Ovary (tissue), 10 donors: ENCODE measurements at places on chromosomes 1 and 21. TPM values are rescaled to one million over a fixed set of nuclear protein-coding genes. Genes with fewer than 3 reads are reported as not detected.

Gene MPL
- 0.48 TPM for total RNA-seq

- no peaks in the 10 kb centered on the region for H3K27me3 ChIP-seq
- H3K36me3 ChIP-seq, result no peaks in the 10 kb centered on the region
- no peak for DNase-seq
- H3K4me3 ChIP-seq, result no peak overlapping the region
- H3K27ac ChIP-seq, result no peak overlapping the region
Observed at GRCh38 chr1:98420376-98421084, 241.0 kb upstream of the SNX7 start.

GRCh38 chr1:208233546-208233945 lies 10.6 kb downstream of the PLXNA2 start:
- no peaks in the 10 kb centered on the region for H3K27me3 ChIP-seq
- no peak overlapping the region for H3K27ac ChIP-seq
- no peak overlapping the region for H3K4me3 ChIP-seq
- peaks cover 57% of the 10 kb centered on the region for H3K4me1 ChIP-seq
- H3K36me3 ChIP-seq, result no peaks in the 10 kb centered on the region

DNA sequence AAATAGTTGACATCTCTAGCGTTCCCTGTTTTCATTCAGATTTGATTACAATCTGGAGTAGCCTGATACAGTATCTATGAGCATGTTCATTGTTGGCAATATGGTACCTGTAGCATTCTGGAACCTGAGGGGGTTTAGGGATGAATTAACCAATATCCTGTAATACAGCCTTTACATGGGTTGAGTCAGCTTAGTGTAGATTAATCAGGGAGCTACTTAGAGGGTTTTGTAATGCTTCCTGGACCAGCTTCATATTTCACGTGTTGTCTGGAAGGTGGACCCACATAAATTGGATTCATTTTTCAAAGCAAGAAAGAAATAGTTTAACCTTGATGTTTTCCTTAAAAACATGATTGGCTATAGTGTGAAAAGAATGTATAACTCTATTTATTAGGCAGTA lies 3.6 kb downstream of the OTUD3 start:
- H3K4me1 ChIP-seq, result peaks cover 11% of the 10 kb centered on the region
- H3K36me3 ChIP-seq, result no peaks in the 10 kb centered on the region
- no peak for DNase-seq
- H3K27me3 ChIP-seq, result no peaks in the 10 kb centered on the region
- H3K4me3 ChIP-seq, result no peak overlapping the region
- H3K27ac ChIP-seq, result no peak overlapping the region

DNA sequence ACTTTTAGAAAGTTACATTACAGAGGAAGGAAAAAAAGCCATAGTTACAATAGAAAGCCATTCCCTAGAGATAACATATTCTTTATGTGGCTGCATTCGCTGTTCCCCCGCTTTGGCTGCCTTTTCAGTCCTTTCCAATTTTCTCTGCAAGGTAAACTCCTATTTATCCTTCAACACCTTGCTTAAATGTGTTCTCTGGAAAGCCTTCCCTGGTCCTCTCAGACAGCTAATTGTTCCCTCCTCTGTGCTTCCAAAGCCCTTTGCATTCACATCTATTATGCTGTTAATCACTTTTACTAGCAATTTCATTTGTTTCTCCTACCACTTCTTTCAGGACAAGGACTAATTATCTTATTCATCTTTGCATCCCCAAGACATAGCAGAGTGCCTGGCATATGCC lies 1.6 kb downstream of the PHC2 start:
- no peak overlapping the region for H3K27ac ChIP-seq
- no peak overlapping the region for H3K4me3 ChIP-seq
- H3K27me3 ChIP-seq, result no peaks in the 10 kb centered on the region
- peaks cover 7% of the 10 kb centered on the region for H3K4me1 ChIP-seq
- H3K36me3 ChIP-seq, result no peaks in the 10 kb centered on the region

DNA sequence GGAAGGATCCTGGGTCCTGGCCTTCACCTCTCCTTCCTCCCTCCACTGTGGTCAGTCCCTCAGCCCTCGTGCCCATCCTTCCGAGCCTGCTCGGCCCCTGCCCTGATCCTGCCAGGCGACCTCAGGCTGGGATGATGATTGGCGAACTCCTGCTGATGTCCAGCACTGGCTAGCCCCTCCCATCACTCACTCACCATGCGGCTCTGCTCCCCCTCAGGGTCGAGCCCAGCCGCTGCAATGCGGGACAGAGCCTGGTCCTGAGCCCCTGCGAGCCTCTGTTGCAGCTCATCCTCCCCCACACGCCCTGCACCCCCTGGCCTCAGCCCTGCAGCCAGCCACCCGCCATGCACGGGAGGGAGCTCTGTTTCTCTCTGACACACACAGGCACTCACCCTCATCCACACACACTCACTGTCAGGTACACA lies 100.2 kb downstream of the DMRTB1 start:
- no peak for DNase-seq
- no peak overlapping the region for H3K4me3 ChIP-seq
- H3K27me3 ChIP-seq, result no peaks in the 10 kb centered on the region
- no peaks in the 10 kb centered on the region for H3K4me1 ChIP-seq

DNA sequence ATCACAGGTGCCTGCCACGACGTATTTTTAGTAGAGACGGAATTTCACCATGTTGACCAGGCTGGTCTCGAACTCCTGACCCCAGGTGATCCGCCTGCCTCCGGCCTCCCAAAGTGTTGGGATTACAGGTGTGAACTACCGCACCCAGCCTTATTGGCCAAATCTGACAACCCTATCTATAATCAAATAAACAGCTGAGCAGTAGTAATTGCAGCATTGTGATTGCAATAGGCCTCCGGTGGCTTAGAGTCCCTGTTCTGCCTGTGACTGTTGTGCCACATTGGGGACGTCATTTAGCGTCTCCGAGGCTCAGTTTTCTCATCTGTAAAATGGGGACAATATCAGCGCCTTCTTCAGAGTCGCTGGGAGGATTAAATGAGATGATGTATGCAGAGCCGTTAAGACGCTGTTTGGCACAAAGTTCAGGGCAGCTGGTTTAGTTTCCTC lies 569 bp upstream of the CAPN2 start:
- peak overlapping the region; percentile 91 for H3K27ac ChIP-seq
- no peak for DNase-seq
- H3K36me3 ChIP-seq, result no peaks in the 10 kb centered on the region
- peak overlapping the region; percentile 92 for H3K4me3 ChIP-seq
- H3K27me3 ChIP-seq, result no peaks in the 10 kb centered on the region
